ENCODE measurements at places on chromosomes 4 and X. TPM values are rescaled to one million over a fixed set of nuclear protein-coding genes. Genes with fewer than 3 reads are reported as not detected.

DNA sequence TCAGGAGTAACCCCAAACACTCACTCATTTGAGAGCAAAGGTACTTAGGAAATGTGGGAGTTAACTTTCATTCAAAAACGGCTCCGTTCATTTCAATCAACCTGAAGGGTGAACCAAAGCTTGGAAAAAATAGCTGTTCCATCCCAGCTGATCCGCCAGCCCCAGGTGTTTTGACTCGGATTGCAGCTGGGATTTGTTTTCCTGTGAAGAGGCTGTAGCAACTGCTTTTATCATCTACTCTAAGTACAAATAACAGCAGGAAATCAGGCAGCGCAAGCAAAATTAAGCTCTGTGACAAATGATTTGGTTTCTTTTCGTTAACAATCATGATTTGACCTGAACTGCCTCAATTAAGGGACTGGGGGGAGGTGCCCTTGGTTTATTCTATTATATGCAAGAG lies 154.7 kb downstream of the BEND2 start:
- DNase-seq: no peak

DNA sequence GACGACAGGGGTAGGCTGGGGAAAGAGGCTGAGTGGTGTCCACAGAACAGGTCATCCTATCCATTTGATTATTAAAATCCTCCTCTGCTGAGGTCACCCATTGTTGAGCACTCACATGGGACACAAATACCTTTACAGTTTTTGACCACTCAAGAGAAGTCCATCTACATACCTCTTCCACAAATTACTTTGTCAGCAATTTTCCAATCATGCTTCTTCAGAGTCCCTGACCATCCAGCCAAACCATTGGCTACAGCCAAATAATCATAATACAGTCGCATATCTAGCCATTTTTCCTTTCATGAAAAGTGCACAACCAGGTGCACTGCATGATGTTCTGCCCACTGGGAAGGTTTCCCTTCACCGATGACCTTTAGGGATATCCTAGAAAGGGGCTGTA lies 407.4 kb downstream of the TEX13C start:
- no peak for DNase-seq

GRCh38 chr4:105135785-105136184 lies 10.9 kb upstream of the TET2 start:
- DNase-seq: no peak

DNA sequence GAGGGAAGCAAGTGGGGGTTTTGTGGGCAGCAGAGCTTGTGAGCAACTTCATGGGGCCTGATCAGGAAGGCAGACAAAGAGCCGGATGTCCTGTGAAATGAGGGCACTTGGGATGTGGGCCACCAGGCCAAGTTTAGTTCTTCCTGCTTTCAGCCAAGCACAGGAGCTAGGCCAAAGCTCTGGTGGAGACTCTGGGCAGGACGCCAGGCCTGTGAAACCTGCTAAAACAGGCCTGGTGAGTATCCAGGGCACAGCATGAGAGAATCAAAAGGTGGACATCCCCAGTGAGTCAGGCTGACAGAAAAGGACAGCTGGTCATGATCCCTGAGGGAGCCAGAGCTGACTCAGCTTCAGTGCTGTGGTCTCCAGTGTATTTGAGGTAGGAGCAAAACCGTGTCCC lies 95.7 kb downstream of the NPNT start:
- DNase-seq: peak; percentile 6

DNA sequence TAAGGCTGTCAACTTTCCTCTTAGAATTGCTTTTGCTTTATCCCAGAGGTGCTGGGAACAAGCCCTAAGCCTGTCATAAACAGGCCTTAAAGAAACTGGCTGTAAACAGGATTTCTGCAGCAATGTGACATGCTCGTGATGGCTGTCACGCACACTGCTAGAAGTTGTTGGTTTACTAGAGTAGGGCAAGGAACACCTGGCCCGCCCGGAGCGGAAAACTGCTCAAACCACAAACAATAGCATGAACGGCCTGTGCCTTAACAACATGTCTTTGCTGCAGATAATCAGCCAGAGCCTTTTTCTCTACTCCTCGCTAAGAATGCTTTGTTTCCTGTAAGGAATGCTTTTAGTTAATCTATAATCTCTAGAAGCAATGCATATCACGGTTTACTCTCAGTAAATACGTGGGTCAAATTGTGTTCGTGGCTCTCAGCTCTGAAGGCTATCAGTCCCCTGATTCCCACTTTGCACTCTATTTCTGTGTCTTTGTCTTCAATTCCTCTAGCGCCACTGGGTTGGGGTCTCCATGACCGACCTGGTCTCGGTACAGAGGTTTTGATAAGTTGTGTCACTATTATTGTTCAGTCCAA lies 318.3 kb downstream of the GLUD2 start:
- no peak for DNase-seq

- DNase-seq: no peak
Observed at GRCh38 chr4:185357211-185357610, 38.5 kb downstream of the LRP2BP start.

GPRIN3 gene
- 31.2 TPM for total RNA-seq

ADRA2C gene
- total RNA-seq: 2.2 TPM

SPATA18 gene
- total RNA-seq: 1.2 TPM

PRSS12 gene
- total RNA-seq: 54.9 TPM
